ENCODE measurements at places on chromosomes 12 and 14. TPM values are rescaled to one million over a fixed set of nuclear protein-coding genes. Genes with fewer than 3 reads are reported as not detected.

GPRC5A gene
- total RNA-seq, result 108 TPM

HOXC5 gene
- total RNA-seq, result 33.8 TPM

DNA sequence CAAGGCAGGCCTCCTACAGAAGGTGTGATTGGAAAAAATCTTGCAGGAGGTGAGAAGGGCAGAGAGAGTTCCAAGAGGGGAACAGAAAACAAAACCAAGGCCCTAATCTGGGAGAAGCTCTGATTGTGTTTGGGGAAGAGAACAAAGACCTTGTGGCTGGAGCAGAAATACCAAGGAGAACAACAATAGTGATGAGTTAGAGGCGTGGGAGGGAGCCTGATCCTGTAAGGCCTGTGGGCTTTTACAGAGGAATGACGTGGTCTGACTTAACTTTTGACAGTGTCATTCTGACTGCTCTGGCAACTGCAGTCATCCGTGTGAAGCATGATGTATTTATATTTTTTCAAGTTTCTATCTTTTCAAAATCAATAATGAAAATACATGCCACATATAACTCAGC is 200.6 kb downstream of the ANO4 start:
- DNase-seq, result no peak

DNA sequence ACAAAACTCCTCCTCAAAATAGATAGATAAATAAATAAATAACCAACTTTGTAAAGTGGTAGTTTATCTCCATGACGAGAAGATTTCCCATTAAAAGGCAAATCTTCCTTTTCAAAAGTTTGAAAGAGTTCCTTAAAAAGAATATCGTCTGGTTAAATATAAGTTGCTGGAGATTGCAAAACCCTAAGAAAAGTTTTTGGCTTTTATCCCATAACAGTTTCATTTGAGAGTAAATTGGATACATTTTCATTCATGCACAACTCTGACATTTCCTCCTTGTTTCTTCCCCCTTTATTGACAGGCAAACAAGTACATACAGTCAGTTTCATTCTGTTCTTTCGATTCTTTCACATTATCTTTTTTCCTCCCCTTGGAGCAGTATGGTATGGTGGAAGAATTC is 45.4 kb upstream of the BTG1 start:
- no peak for DNase-seq

DNA sequence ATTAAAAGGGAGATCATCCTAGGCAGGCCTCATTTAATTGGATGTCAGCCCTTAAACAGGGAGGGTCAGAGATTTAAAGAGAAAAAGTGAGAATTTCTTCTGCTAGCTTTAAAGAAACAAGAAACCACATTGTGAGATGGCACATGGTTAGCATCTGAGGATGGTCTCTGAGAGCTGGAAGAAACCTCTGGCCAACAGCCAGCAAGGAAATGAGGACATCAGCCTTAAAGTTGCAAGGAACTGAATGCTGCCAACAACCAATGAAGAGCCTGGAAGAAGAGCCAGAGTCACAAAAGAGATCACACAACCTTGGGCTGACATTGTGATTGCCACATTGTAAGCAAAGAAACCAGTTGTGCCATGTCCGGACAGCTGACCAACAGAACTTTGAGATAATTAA is 17.5 kb upstream of the FAR2 start:
- DNase-seq, result no peak

GRCh38 chr14:77200406-77200985 is 18.9 kb downstream of the TMEM63C start:
- no peak for DNase-seq
